CD4-positive, alpha-beta T cell treated with Interferon alpha-2 for 1 hour (primary cell): ENCODE measurements at places on chromosomes 11 and 22.

DNA sequence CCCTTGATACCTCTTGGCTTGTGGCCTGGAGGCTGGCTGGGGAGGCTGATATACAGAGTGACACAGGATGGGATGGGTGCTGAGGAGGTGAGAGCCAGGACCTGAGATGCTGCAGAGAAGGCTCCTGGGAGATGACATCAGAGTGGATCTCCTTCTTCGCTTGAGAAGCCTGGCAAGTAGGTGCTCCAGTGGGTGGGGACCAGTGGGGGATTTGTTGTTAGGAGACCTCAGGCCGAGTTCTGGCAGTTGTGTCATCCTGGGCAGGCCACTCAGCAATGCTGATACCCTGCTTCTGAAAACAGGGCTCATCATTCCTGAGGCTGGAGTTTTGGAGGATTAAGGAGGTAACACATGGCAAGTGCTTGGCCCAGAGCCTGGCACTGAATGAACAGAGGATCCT is 1.9 kb upstream of the NDUFV1 start:
- DNase-seq: no peak

- no peak for DNase-seq
Measured at GRCh38 chr11:118868659-118869058, 15.0 kb upstream of the CXCR5 start.

DNA sequence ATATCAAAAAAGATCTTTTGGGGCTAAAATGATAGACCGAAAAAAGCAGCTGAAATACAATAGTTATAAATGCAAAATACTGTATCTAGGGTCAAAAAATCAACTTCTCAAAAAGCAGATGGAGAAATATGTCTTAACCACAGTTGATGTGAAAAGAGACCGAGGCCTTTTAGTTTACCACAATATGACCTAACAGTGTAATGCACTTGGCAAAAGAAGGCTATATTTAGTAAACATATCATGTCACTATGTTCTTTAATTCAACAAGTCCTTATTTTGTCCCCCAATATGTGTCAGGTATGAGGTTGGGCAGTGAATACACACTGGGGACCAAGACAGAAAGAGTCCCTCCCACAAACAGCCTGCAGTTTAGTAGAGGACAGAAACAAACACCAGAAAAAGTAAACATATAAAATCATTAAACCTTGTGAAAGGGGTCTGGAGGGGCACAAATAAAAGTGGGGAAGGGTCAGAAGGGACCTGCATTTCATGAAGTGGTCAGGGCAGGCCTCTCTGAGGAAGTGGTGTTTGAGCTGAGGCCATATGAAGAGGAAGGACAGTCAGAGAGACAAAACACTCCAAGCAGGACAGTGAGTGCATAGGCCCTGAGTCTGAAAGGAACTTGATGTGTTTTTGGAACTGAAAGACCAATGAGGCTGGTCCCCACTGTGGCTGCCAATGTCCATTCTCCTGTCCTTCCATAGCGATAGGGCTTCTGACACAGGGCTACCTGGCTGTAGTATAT is 53.4 kb downstream of the LIF start:
- no peak for DNase-seq

- no peak for DNase-seq
Measured at GRCh38 chr22:44999687-45000086, 10.1 kb downstream of the PHF21B start.

- DNase-seq: no peak
Measured at GRCh38 chr11:79942646-79943045, 501.8 kb upstream of the TENM4 start.

- peak; percentile 81 for DNase-seq
Measured at GRCh38 chr11:120344302-120345004, 8.2 kb downstream of the ARHGEF12 start.

GRCh38 chr11:57158180-57158579 is 23.6 kb upstream of the LRRC55 start:
- no peak for DNase-seq

- peak; percentile 67 for DNase-seq
Measured at GRCh38 chr22:20238536-20238900, 29.6 kb downstream of the RTN4R start.

- no peak for DNase-seq
Measured at GRCh38 chr11:23569547-23569946, 709.3 kb upstream of the CCDC179 start.

GRCh38 chr22:30240541-30241417 is 5.8 kb downstream of the LIF start:
- DNase-seq: no peak
